ENCODE measurements at places on chromosomes 2 and 18.
A peak's percentile ranks its signal among the peaks of the same experiment; 100 is the strongest.

- DNase-seq = peak; percentile 60
Observed at GRCh38 chr2:88831792-88832248, 140.3 kb downstream of the RPIA start.

DNA sequence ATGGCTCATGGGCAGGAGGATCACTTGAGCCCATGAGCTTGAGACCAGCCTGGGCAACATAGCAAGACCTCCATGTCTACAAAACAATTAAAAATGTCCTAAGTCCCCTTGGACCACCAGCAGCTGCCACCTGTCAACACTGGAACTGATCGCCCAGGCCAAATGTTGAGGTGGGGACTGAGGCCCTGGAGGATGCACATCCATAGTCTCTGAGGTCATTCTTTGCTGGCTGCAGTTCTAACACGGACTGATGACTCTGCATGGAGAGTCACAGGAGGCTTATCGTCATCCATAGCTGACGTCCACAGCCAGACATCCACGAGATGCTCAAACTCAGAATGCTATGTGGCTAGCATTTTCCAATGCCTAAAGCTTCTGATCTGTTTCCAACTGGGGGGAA is 151.3 kb downstream of the BCL2 start:
- no peak for DNase-seq

GRCh38 chr2:37985333-37985732 is 60.2 kb downstream of the RMDN2 start:
- DNase-seq = no peak

GRCh38 chr2:67437114-67437513 is 40.0 kb downstream of the ETAA1 start:
- DNase-seq = no peak

DNA sequence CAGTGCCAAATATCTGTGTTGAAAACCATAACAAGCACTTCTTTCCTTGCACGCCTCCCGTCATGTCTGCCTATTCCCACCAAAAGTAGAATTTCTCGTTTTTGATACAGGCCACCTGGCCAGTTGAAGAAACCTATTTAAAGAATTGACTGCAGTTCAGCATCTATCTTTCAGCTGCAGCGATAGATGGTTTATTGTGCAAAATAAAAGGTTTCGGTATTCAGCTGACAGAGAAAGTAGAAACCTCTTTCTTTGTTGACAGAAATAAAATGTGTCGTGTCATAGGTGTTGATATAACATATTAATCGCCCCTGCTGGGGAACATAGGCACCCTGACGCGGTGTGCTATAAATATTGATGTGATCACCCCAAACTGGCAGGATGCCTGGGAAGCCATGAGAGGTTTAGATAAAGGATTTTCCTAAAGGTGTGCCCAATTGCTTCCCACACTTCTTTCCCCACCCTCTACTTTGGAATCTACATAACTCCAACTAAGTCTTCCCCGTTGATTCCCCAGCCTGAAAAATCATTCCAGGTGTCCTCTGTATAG is 570.4 kb downstream of the CCDC85A start:
- no peak for DNase-seq

DNA sequence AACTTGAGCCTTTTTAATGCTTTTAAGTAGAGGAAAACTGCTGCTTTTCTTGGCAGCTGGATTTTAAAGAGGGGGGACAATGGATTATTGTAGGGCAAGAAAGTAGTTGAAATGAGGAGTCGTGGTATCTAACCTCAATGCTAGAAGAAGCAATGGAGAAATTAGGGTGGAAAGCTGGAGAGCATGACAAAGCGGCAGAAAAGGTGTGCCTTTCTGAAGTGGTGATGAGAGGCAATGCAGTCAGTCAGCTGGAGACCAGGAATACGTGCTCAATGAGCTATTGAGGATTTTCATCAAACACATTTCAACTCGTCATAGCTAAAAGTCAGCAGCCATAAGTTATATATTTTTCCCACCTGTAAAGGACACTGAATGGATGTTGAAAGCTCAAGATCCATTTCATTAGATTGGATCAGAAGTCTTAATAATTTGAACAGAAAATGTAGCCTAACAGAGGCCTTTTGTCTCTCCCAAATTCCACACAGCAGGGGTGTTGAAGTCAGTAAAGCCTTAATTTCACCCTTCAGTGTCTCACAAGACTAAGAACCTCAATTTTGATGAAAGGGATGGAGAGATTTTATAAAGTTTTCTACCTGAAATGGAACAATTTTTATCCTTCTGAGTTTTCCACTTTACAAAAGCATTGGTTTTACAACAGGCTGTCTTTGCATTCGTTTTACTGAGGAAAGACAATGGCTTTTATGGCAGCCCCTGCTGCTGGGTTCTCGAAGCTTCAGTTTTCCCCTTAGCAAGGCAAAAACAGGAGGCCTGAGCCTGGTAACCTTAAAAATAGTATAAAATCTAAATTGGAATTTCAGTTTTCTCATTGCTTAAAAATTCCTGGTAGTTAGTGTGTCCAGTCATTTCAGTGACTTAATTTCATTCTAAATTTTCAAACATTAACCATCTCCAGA is 131.1 kb downstream of the CCDC102B start:
- DNase-seq = no peak

- no peak for DNase-seq
Observed at GRCh38 chr2:138579556-138579955, 78.0 kb downstream of the SPOPL start.

DNA sequence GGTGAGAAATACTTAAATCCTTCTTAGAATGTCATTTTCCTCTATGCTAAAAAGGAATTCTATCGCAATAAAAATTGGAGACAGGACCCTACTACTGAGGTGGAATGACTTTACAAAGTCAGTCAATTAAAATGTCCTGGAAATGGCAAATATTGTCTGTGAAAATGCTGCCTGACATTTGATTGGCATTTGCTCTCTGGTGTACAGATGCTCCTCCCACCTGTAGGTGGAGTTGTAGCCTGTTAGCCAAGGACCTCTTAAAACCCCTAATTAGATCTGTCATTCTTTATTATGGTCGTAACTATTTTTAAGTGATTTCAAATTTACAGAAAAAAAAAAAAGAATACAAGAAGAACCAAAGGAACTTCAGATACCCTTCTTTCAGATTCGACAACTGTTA is 393.1 kb upstream of the KLHL29 start:
- no peak for DNase-seq

- DNase-seq = no peak
Observed at GRCh38 chr2:74682501-74682900, 28.5 kb downstream of the SEMA4F start.

All from Caco-2 (cell line).